ENCODE measurements at places on chromosomes 16 and 17.

DNA sequence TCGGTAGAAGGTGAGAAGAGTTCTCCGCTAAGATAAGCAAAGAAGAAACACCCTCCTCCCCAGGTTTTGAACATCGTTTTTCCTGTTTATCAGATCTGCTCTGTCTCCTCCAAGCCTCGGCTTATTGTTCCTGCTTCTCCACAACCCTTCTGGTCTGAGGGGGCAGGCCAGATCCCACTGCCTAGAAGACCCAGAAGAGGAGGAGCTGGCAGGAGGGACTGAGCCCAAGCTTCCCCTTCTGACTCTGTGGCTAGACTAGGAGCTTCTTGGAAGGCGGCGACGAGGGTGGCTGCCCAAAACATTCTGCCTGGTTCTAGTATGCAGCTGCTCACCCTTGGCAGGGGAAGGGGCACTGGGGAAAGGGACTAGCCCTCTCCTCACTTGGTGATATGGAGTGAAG is 5.2 kb upstream of the HOXB5 start:
- no peak for DNase-seq

DNA sequence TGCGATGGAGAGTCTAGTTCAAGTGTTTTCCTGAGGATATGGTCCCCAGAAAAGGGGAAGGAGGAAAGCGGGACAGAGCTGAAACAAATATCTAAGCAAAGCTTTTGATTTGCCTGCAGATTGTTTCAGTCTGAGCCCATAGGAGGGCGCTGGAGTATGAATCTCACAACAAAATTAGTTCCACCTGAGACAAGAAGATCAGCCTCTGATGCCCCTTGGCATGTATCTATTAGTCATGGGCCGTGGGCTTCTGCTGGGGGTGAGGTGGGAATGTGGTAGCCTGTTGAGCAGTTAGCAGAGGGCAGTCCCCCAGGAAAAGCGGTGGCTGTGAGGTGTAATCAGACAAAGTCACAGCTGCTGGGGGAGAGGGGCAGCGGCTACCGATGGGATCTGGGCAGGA is 446.9 kb downstream of the CA10 start:
- no peak for DNase-seq

DNA sequence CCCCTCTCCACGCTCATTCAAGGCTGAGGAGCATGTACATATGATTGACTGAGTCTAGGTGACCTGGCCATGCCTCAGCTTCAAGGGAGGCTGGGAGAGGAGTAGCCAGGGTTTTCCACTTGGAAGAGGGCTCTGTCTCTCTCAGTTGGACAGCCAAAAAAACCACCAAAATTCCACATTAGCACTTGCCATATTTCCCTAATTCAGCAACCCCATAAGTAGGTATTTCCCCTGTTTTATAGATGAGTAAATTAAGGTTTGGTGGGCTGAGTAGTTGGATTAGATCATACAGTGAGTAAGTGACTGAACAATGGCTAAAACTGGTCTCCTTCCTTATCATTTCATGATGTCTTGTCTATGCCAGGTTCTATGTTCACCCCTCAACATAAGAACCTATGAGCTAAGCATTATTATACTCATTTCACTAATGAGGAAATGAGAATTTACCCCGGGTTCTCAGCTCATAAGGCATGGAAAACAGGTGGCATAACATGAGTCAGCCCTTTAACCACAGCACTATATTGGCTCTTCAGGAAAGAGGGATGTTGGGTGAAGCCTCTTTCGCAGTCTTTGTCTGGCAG is 68.0 kb upstream of the GAS7 start:
- no peak for DNase-seq

GRCh38 chr17:74012465-74012864 is 191.0 kb upstream of the RPL38 start:
- DNase-seq, result no peak

- no peak for DNase-seq
These were observed 2.3 kb downstream of the PITPNA start for GRCh38 chr17:1560101-1560857.

DNA sequence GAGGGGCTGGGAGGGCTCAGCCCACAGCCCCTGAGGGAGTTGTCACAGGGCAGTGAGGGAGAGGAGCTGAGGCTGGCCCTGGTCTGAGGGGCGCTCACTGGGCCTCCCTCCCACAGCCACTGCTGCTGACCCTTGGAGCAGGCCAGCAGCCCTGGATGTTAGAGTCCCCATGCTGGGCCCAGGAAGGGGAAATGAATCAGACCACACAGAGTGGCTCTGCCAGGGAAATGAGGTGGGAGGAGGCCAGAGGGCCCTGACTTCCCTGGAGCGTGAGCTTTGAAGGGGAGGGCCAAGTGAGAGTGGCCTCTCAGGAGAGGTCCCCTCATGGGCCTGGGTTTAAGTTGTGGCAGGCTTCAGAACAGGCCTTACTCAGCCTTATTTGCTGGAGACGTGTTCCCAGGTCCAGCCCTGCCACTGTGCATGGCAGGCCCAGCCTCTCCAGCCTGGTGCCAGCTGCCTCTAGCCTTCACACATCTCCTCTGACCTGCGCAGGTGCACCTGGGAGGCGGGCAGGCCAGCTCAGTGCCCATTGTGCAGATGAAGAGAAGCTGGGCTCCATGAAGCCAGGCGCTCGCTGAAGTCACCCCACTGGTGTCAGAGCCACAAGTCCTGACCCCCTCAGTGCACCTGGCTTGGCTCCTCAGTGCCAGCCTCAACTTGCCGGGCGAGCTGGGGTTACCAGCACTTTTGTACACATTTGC is 15.4 kb downstream of the GPT2 start:
- no peak for DNase-seq

GRCh38 chr17:44464037-44464436 is 39.2 kb downstream of the GPATCH8 start:
- no peak for DNase-seq

- no peak for DNase-seq
These were observed 1.3 kb downstream of the GSPT1 start for GRCh38 chr16:11914210-11915113.

DNA sequence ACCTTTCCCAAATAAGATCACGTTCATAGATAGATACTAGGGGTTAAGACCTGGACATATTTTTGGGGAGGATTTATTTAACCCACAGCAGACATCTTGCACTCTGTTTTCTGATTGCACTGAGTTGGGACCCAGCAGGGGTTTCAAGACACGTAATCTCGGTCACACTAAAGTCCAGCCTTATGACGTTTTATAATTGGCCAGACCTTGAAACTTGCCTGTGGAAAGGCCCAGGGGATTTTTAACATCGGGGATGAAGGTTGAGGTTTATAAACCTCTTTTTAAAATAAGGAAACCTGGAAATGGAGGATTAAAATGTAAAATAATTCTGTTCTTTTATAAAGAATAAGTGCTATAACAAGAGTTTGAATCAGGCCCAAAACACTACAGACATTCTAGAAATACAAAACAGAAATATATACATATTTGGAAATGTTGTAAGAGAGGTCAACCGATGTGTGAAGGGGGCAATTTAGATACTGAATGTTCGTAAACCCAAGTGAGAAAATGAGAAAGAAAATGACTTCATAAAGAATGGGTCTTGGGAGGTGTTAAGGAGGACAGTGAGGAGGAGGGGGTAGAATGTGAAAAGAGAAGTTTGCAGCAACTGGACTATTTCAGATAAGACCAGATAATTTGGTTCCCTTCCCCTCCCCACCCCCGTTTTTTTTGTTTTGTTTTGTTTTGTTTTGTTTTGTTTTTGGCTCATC is 61.1 kb upstream of the NOL11 start:
- no peak for DNase-seq

GRCh38 chr17:78559749-78560368 is 17.3 kb downstream of the DNAH17 start:
- no peak for DNase-seq

DNA sequence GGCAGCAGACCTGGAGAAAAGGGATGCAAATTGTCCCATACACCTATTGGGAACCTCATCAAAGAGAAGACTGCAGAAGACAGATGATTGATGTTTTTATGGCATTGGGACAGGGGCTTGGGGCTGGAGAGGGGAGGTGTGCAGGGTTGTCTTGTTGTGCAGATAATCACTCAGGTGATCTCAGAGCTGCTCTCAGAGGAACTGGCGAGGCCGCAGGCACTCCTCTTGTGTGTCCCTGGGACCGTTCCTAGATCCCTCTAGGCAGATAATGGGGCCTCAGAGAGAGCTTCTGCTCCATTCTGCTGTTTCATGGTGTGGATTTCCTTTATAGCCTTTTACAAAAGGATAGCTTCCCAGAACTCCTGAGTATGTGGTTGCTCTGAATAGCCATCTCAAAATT is 1.6 kb downstream of the RNF213 start:
- no peak for DNase-seq

DNA sequence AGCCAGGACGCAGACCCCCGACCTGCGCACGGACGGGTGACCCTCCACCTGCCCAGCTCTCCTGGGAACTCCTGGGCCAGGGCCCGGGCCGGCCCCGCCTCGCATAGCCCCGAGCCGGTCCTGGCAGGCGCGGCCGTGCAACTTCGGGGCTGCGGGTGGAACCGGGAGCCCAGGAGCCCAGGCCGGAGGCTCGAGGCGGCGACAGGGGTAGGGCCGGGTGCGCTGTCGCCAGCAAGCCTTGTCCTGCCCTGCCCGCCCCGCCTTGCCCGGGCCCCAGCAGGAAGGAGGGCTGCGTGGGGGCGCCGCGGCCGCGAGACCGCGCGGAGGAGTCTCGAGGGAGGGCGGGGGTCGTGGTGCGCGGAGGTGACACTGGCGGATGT is 408 bp downstream of the LMF1 start:
- no peak for DNase-seq

- no peak for DNase-seq
These were observed 8.9 kb upstream of the KRTAP17-1 start for GRCh38 chr17:41324180-41325075.

- DNase-seq, result no peak
These were observed 6.1 kb downstream of the MVP start for GRCh38 chr16:29826342-29826695.

GRCh38 chr17:21164216-21164615 is 37.5 kb downstream of the DHRS7B start:
- no peak for DNase-seq

DNA sequence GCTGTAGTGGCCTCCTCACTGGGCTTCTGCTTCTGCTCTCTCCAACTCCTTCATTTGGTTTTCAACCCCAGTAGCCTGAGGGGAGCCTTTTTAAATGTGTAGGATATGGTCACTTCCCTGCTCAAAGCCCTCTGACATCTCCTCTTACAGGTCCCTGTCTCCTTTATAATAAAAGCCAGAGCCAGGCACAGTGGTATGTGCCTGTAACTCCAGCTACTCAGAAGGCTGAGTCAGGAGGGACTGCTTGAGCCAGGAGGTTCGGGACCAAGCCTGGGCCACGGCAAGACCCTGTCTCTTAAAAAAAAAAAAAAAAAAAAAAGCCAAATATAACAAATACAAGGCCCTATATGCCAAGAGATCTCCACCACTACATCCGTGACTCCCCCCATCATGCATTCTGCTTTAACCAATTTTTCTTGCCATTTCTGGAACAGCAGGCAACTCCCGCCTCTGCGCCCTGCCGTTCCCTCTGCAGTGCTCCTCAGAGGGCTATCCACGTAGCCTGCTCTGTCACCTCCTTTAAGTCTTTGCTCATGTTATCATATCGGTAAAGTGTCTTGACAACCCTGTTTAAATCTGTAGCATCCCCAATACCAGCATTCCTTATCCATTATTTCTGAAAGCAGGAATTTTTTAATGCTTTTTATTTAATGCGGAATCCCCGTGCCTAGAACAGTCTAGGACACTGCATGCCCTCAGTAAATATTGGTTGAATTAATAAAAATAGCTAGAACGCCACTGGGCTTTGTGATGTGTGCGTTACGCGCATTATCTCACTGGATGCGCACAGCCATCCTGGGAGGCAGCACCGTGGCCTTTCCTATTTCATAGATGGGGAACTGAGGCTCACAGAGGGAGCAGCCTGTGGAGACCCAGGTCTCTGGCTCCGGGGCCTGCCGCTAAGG is 9.5 kb downstream of the ZNF771 start:
- no peak for DNase-seq

DNA sequence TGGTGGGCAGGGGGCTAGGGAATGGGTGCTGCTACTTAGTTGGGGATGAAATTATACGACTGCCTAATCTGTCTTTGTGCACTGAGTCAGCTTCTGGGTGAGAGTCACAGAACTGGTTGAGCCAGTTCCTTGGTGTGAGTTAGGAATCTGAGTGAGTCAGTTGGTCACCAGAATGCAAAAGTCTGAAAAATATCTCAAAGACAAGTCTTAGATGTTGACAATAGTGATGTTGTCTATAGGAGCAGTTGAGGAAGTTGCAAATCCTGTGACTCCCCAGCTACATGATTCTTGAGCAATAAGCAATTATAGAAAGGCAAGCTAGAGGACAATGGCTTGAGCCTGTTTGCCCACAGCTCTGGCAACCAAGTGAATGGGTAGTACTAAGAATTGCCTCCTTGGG is 399.2 kb downstream of the CNTNAP4 start:
- DNase-seq, result no peak

- DNase-seq, result no peak
These were observed 507.2 kb upstream of the EEF2KMT start for GRCh38 chr16:5604770-5605169.

GRCh38 chr17:77782201-77782600 is 176.3 kb upstream of the TNRC6C start:
- DNase-seq, result no peak

DNA sequence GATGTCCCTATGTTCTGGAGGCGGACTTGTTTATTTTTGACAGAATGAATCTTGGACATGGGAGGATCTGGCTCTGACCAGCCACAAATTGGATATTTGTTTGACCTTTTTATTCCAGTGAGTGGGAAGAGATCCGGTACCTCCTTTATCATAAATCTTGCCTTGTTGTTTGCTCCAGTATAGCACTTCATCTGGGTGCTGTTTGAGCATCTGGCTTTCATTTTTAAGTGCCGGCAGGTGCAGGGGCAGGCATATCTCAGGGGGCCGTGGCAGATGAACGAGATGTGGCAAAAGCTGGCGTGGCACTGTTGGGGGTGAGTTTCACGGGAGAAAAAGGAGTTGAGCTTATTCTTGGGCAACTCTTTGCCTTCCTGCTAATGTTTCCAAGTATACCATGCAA is 37.8 kb downstream of the MSI2 start:
- no peak for DNase-seq

DNA sequence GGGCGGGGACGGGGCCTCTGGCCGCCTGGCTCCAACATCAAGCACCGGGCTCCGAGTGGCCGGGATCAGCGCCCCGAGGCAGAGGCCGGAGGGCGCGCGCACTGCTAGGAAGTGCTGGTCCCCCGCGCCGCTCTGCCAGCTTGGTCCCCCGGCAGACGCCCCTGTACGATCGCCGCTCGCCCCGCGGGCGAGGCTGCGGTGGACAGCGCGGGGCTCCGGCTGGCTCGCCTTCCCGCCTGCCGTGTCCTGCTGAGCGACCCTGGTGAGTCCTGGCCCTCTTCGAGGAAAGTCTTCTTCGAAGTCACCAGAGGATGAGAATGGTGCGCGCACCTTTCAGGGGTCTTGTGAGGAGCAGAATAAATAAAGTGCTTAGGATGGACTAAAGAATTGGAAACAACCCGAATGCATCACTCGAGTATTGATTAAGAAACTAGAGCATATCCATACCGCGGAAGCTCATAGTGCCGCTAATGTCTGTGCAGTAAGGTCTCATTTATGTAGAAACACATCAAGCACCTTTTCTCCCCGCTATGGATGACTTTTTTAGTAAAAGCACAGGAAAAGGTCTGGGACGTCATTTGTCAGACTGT is 392 bp downstream of the ZNF213 start:
- DNase-seq, result no peak

All from Panc1 (cell line).